ENCODE measurements at places on chromosomes 4 and X. TPM values are rescaled to one million over a fixed set of nuclear protein-coding genes. Genes with fewer than 3 reads are reported as not detected.

- no peak for DNase-seq
Observed at GRCh38 chr4:35939751-35940150, 304.6 kb downstream of the ARAP2 start.

DNA sequence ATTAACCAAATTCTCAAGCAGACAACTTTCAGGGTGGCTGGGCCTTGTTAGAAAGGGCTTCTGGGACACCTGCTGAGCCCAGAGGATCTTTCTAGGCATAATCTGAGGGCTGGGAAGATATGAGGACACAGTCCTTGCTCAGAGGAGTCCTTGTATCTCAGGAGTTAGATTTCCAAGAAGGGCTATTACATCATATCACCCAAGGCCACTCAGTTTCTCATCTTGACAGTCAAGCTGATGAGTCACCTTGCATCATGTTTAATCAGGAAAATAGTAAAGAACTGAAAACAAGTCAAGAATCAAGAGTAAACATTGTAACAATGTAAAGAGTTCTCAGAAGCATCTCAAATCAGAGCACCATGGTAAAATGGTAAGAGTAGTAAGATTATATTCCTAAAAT lies 4.0 kb downstream of the PCYT1B start:
- no peak for DNase-seq

DNA sequence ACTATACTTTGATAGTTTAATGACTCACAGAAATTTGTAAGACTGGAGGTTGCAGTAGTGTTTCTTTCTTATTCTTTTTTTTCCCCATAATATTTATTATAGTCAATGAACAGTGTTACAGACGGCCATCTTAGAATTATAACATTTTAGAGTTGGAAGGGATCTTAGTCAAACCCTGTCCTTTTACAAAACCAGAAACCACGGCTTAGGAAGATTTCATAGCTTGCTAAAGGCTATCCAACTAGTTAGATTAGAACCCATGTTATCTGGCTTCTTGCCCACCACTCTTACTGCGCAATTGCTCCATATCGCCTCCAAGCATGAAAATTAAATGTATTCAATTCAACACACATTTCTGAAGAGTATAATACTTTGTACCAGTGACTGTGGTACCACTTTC lies 1.1 kb downstream of the XIAP start:
- no peak for DNase-seq

DNA sequence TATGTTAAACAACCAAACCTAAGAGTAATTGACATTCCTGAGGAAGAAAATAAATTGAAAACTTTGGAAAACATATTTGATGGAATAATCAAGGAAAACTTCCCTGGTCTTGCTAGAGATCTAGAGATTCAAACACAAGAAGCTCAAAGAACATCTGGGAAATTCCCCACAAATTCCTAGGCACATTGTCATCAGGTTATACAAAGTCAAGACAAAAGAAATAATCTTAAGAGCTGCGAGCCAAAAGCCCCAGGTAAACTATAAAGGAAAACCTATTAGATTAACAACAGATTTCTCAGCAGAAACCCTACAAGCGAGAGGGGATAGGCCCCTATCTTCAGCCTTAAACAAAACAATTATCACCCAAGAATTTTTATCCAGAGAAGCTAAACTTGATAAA lies 1082.0 kb upstream of the IGFBP7 start:
- DNase-seq = no peak

DNA sequence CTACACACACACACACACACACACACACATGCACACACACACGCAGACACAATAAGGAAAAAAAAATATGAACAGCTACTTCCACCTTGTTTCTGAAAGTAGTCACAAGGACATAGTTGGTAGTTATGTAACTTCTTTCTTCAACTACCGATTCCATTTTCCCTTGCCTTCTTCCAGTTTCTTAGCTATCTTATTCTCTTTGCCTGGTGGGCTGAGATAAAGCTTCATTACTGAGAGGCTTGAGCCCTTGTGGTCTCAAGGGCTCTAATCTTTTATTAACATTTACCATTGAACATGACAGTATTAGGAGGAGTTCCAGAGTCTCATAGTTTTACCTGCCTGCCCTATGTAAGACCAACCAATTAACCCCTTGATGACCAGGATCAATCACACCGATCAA lies 8.9 kb upstream of the SMIM10 start:
- no peak for DNase-seq

- DNase-seq = no peak
Observed at GRCh38 chrX:16160729-16161128, 6.6 kb upstream of the MAGEB17 start.

DNA sequence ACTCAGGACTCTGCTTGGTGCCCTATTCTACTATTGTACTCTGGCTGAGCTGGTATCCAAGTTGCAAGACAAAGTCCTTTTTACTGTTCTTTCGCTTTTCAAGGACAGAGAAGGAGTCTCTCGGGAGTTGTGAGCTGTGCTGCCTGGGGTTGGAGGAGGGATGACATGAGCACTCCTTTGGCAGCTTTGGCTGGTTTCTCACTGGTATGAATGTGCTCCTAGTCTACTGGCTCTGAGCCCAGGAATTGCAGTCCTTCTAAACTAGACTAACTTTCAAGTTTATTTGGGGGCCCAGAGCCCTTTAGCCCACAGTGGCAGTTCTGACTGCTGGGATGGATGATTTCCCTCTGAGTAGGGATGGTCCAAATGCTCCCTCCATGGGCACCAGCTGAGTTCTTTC lies 997.1 kb downstream of the RAB28 start:
- DNase-seq = no peak

- DNase-seq = no peak
Observed at GRCh38 chr4:156521631-156522030, 450.0 kb downstream of the PDGFC start.

- DNase-seq = no peak
Observed at GRCh38 chr4:35463251-35463952, 780.9 kb downstream of the ARAP2 start.

DNA sequence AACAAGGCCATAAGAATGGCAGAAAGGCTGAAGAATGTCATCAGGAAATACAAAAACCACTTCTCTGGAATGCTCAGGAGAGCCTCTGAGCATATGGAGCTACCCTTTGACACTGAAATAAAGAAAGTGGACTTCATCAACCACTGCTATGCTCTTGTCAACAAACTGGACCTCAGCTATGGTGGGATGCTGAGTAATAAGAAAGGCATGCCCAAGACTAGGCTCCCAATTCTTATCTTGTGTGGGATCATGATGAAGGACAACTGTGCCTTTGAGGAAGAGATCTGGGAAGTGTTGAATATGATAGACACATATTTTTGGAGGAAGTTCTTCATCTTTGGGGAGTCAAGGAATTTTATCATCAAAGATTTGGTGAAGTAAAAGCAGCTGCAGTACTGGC lies 86.9 kb upstream of the MAGEB16 start:
- DNase-seq = no peak

DNA sequence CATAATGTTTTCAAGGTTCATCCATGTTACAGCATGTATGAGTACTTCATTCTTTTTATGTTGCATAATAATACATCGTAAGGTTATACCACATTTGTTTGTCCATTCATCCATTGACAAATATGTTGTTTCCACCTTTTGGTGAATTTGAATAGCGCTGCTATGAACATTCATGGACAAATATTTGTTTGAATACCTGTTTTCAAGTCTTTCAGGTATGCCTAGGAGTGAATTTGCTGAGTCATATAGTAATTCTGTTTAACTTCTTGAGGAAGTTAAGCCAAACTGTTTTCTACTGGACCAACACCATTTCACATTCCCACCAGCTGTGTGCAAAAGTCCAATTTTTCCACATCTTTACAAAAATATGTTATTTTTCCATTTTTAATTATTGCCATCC lies 31.5 kb downstream of the IRS4 start:
- DNase-seq = no peak

DNA sequence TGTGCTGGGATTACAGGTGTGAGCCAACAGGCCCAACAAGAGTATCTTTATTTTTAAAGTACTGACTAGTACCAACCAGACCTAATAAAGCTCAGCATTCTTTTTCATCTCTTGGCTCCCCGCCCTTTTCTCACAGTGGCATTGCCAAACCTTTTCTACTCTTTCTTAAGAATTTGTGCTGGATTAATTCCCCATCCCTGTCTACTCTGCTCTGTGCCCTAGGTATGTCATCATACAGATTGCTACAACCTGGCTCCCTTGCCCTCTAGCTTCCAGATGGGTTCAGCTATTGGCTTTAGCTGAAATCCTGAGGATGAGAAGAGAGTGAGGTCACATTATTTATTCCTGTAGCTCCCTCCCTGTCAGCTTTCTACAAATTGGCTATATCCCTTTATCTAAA lies 34.9 kb upstream of the CCNI start:
- DNase-seq = no peak

- no peak for DNase-seq
Observed at GRCh38 chr4:27357283-27357682, 496.6 kb downstream of the STIM2 start.

DNA sequence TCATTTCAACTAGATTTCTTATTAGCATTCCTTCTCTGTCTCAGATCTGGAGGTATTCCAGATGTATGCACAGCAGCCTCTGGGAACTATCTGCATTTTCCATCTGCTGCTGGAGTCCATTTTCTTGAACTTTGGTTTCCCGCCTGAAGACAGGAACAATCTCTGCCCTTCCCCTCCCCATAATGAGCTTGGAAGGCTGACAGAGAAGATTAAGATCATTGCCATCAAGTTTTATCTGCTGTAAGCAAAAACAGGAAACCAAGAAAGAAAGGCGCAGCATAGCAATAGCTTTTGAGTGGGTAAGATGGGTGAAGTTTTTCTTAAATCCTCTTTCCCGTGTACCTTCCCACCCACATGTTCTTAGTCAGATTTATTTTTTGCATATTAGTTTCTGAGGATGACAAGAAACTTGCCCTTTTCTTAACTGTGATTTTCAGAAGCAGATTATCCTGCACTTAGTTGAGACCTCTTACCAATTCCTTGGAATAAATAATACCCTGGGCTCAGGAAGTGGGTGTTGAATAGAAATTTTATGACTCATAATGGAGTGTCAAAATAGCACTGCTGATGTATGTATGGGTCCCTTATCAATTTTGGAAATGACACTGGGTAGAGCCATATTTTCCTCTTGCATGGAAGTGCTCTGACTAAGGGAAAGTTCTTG lies 78.3 kb downstream of the CT47B1 start:
- no peak for DNase-seq

DNA sequence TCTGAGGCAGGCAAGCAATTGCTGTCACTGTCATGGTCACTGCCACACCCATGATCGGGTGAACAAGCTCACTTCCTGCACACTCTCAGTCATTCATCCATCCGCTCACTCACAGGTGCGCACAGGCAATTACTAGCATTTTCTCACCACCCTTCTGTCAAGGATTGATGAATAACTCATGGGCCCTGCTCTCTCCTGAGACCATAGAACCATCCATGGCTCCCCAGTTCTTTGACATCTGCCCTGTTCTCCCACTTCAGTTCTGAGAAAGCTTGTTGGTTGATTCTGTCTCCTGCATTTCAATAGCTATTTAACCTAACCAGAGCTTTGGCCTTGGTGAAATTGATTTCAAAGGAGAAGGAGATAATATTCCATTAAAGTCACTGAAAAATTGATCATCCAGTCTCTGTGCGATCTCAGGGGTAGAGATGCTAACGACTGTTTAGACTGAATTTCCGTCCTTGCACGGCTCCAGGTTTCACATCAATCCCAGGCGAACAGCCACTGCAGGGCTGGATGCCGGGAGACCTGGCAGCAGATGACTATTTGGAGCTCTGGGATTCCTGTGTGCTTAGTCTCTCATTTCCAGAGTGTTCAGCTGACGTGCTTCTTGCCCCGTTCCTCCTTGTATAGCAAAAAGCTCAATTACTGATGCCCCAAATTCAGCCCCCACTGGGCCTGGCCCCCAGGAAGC lies 36.9 kb upstream of the ADRA2C start:
- DNase-seq = no peak

DNA sequence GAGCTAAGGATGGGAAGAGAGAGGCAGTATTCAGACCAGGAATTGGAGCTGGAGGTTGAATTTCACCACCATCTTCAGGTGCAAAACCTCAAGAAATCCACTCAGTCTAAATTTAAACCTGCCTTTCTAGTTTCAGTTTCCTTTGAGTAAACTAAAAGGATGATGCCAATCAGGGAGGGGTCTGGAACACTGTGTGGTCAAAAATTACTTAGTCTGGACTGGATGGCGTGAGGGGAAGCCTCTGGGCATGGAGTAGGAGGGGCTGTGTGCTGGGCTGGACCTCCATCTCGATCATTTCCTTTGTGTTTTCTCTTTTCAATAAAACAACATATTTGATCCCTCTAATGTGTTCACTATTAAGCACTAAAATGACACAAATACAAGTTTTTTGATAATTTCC lies 120.1 kb downstream of the GC start:
- no peak for DNase-seq

GRCh38 chr4:42329421-42329820 lies 67.9 kb upstream of the SHISA3 start:
- no peak for DNase-seq

- no peak for DNase-seq
Observed at GRCh38 chr4:159307929-159308328, 205.1 kb downstream of the RAPGEF2 start.

GRCh38 chrX:129741880-129742758 lies 3.3 kb downstream of the XPNPEP2 start:
- peak; percentile 40 for DNase-seq

GRCh38 chr4:27702730-27703431 lies 842.2 kb downstream of the STIM2 start:
- no peak for DNase-seq

GRCh38 chr4:31192341-31192740 lies 472.2 kb downstream of the PCDH7 start:
- no peak for DNase-seq

DNA sequence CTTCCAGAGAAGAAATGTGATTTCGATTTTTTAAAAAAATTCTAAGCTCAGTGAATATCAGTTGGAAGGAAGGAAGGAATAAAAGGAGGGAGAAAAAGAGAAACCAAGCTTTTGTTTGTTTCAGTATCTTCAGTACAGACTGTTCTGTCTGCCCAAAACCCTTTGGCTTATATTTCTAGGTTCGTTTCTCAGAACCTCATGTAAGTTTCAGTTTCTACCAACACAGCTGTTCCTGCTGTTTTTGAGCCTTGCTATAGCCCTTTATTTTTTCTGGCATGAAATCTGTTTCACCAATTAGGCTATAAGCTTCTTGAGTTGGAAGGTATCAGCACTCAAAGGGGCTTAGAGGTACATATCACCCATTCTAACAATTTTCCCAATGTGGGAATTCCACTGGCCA lies 157.9 kb downstream of the GBA3 start:
- no peak for DNase-seq

- DNase-seq = no peak
Observed at GRCh38 chr4:88858752-88859151, 161.1 kb upstream of the NAP1L5 start.

The RBPJ gene
- total RNA-seq = 78.4 TPM

The CT45A1 gene
- total RNA-seq = not detected

The GAGE1 gene
- not detected for total RNA-seq

The TMEM271 gene
- total RNA-seq = not detected

The TXK gene
- 1.1 TPM for total RNA-seq

The KCNE5 gene
- not detected for total RNA-seq

The CCDC149 gene
- 16.1 TPM for total RNA-seq

The ZCCHC18 gene
- 0.66 TPM for total RNA-seq

The SSX1 gene
- total RNA-seq = not detected

The SMIM31 gene
- total RNA-seq = not detected

The PPBP gene
- not detected for total RNA-seq

The GLOD5 gene
- total RNA-seq = not detected

Data from sigmoid colon (tissue), 7 donors.